ENCODE measurements at places on chromosomes 16 and 17.
A peak's percentile ranks its signal among the peaks of the same experiment; 100 is the strongest.

DNA sequence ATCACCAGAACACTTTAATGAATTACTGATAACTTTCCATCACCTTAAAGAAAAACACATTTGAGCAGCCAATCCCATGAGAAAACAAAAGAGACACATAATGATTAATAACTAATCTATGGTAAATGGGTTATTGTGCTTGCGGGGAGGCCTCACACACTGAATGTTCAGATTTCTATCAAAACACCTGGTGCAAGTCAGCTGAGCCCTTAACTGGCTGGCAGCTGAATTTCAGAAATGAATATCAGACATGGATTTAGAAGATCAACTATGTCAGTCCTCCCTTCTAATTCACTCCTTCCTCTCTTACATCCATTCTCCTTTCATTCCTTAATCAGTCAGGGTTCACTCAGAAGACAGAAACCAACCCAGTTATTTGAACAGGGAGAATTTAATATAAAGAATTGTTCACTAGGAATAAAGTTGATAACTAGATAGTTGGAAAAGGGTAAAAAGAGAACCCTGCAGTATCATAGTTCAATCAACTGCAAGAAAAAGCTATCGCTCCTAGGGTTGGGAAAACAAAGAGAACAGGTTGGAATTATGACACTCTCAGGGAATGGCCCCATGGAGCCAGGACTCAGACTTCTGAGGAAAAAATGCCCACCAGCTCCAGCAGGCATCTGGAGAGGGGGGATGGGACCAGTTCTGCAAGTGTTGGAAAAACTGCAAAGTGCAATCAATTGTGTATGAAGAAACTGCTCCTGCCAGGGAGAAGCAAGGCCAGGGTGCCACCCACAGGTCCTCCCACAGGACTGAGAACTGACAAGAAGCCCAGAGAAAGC lies 577.1 kb upstream of the CDH5 start:
- DNase-seq: no peak

- no peak for DNase-seq
Measured at GRCh38 chr17:73099511-73099910, 7.0 kb upstream of the SLC39A11 start.

DNA sequence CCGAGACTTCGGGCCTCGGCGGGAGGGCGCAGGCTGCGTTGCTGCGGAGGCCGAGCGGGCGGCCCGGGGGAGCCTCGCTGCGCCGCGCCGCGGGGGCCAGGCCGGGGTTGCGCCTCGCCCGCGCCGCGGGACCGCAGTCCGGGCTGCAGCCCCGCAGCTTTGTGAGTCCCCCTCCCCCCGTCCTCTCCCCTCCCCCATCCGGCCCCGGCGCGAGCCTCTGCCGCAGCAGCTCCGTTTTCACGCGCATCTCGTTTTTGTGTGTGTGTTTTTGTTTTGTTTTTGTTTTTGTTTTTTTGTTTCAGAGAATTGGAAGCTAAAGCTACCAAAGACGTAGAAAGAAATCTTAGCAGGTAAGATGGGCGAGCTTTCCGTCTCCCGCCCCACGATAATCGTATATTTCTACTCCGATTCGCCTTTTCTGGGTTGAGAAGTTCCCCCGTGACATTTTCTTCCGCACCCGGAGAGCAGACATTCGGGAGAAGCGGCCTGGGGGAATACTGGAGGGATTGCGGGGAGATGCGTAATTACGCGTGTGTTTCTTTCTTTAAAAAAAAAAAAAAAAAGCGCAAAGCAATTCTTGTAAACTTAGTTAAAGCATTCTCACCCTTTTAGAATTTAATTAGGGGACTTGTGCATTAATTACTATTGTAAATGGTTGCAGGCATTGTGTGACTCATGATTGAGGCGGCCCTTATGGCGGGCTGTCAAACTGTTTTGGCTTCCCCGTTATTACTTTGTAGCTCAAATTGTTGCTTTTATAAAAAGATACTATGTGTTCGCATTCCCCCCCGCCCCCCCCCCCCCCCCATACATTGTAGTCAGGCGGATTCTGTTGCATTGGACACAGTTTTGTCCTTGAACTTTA lies 732 bp downstream of the TNRC6A start:
- peak; percentile 36 for DNase-seq

DNA sequence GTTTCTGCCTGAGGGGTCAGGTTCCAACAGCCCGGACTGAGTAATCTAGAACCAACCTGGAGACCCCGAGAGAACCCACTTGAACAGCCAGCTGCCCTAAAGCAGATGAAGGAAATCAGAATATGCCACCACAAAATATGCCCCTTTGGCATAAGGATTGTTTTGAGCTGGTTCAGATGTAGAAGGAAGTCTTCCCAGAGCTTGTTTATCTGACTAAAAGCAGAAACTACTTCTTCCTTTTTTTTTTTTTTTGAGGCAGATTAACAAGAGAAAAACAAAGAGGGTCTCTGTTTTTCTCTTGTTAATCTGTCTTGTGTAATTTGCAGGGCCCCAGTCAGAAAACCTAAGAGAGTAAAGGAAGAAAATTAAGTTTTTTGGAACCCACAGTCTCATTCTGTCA lies 53.0 kb downstream of the PECAM1 start:
- no peak for DNase-seq

GRCh38 chr16:29983420-29984136 lies 9.9 kb downstream of the TAOK2 start:
- DNase-seq: no peak

DNA sequence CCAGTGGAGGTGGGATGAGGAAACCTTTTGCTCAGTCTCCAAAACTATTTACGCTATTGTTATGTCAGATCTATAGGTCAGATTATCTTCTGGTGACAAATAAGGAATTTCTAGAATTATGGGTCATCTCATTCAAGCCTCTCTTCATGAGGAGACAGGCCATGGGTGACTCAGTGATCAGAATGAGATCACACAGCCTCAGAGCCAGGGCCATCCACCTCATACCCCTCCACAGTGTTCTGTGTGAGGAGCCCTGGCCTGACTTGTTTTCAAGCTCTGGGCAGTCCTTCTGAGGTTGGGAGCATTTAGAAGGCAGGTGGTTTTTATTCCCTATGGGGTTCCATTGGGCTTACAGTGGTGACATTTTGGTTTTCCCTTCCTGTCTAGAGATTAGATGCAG lies 26.5 kb downstream of the YPEL2 start:
- DNase-seq: no peak

GRCh38 chr16:82655072-82655714 lies 28.4 kb downstream of the CDH13 start:
- DNase-seq: peak; percentile 62

- DNase-seq: no peak
Measured at GRCh38 chr16:89173174-89173921, 1.8 kb downstream of the CDH15 start.

DNA sequence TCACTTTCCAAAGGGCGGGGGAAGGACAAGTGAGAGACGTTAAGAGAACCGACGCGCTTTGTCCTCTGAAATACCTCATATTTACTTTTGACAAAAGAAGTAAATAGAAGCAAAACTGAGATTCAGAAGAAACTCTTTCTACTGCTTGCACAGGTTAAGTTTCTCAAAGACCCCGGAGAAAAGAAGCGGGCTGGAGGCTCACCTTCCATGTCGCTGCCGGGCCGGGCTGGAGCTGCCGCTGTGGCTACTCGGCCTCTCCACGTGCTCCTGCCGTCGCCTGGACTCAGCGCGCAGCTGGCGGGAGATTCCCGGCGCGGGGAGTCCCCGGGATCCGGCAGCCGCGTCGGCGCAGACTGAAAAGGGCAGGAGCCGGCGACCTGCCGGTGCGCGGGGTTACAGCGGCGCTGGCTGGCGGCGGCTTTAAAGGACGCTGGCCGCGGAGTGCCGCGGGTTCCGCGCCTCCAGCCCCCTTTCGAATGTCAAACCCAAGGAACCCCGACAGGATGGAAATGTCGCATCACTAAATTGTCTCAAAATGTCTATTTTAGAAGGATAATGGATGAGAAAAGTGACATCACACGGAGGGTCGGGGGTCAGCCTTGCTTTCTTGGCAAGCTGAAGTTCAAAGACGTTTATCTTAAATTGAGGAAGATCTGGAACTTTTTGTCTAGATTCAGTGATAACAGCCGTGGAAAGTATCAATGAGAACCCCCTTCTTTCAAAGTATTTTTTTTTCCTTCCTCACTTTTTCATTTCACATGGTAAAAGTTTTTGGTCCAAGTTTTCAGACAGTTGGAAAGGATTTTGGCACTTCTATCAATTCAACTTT lies at the start of gene IKZF3:
Gene IKZF3 (minus strand): TSS at position 395 of the 829 bp plus-strand sequence. CDS start 186 bp downstream, at position 209.
- peak; percentile 80 for DNase-seq

DNA sequence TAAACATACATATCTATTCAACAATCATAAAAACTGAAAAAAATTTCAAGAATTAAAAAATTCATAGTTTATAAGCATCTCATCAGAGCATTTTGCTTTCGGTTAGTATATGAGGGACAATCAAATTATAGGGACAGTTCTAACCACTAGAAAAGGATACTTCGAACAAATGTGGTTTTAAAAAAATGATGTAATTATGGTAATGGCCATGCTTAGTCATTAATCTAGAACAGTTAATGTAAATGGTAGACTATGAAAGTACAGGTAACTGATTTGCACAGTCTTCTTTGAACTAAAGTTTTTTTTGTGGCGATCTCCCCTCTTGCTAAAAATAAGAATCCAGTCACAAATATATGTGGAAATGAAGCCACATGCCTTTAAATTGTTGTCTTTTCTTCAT lies 63.5 kb upstream of the PHOSPHO1 start:
- no peak for DNase-seq

GRCh38 chr17:72268431-72268830 lies 147.6 kb downstream of the SOX9 start:
- DNase-seq: no peak

DNA sequence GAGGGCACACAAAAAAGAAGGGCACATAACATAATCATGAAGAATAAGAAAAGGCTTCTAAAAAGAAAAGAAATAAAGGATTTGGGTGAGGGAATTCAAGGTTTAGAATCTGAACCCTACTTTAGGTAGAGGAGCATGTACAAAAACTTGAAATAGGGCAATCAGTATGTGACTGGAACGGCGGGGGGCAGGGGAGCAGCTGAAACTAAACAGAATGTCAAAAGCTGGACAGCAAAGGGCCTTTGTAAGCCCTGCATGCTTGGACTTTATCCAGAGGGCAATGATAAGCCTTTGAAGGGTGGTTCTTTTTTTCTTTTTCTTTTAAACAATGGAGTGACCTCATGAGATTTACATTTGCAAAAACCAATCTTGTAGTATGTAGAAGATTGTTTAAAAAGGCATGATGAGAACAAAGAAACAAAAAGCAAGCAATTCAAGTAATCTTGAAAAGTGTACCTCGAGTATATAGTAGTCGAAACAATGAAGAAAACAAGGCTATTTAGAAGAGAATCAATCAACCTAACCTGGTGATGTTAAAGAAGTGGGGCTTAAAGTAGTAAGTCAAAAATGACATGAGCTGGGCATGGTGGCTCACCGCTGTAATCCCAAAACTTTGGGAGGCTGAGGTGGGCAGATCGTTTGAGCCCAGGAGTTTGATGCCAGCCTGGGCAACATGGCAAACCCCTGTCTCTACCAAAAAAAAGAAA lies 46.7 kb upstream of the ANKFY1 start:
- DNase-seq: no peak

DNA sequence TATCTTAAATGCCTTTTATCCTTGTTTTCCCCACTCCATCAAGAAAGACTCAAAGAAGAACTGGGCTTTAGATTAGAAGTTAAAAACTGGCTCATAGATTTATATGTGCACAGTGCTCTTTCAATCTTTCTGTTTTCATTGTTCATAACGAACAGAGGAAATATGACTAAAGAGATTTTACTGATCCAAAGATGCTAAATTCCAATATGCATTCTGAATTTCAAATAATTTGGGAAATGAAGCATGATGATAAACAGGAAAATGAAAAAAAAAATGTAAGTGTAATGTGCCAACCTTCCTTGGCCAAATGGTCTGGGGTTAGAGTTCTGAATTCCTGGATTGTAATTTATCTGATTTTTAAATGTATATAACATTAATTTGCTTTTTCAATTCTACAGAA lies 25.0 kb upstream of the SMIM36 start:
- no peak for DNase-seq

GRCh38 chr16:9446471-9447194 lies 355.2 kb downstream of the HAPSTR1 start:
- DNase-seq: no peak

GRCh38 chr17:66580184-66580955 lies 254.5 kb upstream of the CACNG5 start:
- DNase-seq: no peak

DNA sequence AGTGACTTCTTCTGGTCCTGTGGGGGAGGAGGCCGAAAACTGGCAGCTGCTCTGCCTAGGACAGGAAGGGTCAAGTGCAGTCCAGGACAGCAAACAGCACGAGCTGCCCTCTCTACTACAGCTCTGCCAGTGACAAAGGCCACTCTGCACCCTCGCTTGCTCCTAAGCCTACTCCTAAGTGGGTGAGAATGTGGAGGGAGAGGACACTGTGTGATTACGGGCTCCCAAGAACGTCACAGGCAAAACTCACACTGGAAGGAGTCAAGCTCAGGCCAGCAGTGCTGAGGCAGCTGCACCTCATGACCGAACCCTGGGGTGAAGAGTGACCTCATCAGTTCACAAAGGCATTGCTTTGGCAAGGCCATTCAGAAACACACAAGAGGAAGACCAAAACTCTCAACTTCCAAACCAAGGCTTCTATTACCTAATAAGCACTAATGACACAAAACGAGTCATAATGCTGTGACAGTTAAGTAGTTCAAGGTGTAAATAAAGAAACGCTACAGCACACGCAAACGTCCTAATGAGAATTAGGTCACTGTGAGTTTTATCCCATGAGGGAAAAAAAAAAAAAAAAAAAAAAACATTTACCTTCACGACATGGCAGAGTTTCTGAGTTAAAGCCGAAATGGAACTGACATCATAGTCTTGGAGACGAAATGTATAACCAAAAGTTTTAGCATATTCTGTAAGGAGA lies 35.1 kb downstream of the MARF1 start:
- DNase-seq: no peak

DNA sequence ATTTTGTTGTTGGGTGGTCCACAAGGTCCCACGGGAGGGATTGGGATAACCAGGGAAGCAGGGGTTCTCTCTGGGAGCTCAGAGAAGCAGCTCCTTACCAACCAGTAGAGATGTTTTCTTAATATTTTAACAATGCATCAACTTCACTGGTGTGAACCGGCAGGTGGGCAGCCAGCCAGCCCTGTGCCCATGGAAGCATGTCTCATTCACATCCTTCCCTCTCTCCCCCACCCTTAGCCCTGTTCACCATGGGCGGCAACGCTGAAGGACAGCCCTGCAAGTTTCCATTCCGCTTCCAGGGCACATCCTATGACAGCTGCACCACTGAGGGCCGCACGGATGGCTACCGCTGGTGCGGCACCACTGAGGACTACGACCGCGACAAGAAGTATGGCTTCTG lies 9.3 kb downstream of the MMP2 start:
- DNase-seq: no peak

Data from T-helper 9 cell (primary cell).